ENCODE measurements at places on chromosomes 16 and 17.

DNA sequence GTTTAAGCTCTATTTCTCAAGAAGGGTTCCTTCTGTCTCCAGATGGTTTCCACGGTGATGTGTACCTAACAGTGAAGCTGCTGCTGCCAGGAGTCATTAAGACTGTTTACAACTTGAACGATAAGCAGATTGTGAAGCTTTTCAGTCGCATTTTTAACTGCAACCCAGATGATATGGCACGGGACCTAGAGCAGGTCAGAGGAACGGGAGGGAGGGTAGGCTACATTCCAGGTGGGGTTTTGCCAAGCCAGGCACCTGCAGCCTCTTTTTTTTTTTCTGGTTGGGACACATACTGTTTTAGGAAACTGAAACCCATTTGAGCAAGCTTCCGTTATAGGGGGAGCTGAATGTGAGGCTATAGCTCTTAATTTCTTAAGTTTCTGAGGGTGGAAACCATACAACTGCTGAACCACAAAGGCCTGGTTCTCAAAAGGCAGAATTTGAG lies 10.6 kb downstream of the LIG3 start:
- no peak for DNase-seq

GRCh38 chr17:82402865-82403264 lies 15.3 kb upstream of the HEXD start:
- no peak for DNase-seq

DNA sequence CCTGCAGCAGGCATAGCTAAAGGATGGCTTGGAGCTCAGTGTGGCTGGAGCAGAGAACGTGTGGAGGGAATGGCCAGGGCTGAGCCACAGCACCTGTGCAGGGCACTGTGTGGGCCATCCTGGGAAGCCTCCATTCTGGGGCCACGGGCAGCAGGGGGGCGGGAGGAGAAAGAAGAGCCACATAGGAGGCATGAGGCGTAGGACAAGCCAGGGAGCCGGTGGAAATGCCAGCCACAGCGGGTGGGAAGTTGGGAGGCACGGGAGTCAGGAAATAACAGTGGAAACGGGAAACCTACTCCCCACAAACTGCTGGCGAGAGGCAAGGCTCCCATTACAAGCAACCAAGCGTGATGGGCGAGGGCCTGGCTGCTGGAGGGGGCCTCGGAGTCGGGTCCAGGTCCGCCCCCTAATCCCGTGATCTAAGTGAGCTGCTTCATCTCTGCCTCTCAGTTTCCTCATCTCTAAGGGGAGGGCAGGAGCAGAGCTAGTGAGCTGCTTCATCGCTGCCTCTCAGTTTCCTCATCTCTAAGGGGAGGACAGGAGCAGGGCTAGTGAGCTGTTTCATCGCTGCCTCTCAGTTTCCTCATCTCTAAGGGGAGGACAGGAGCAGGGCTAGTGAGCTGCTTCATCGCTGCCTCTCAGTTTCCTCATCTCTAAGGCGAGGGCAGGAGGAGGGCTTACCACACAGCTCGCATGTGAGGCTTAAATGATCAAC lies 104.9 kb downstream of the ADCY9 start:
- no peak for DNase-seq

GRCh38 chr17:79852748-79853147 lies 13.5 kb upstream of the CBX4 start:
- DNase-seq, result no peak

DNA sequence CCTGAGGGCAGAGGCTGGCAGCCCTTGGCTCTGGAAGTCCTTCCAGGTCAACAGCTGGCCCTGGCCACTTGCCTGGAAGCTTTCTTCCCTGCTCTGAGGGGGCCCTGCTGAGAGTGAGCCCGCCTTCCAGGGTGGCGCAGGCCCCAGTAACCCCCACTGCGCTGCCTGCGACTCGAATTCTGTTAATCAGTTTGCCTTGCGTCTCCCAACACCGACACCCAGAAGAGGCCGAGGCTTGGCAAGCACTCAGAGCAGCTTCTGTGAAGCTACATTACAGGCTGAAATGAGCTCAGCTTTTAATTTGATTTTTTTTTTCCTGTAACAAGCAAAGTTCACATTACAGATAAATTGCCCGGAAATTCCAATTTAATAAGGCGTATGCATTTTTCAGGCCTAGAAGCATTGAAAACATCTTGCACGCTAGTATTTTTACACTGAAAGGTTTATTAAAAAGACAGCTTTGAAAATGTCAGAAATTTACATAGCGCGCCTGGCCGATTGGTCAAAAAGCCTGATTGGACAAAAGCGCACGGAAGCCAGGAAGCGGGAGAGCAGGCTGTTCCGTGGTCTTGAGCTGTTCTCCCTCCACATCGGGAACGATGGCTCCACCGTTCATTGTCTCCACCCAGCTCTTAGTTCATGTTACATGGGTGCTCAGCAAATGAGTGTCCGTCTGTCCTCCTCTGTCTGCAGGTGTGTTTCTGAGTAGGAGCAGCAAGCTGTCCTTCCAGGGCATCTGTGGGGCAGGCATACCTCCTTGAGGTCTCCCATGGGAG lies 65.5 kb upstream of the HSBP1 start:
- no peak for DNase-seq

DNA sequence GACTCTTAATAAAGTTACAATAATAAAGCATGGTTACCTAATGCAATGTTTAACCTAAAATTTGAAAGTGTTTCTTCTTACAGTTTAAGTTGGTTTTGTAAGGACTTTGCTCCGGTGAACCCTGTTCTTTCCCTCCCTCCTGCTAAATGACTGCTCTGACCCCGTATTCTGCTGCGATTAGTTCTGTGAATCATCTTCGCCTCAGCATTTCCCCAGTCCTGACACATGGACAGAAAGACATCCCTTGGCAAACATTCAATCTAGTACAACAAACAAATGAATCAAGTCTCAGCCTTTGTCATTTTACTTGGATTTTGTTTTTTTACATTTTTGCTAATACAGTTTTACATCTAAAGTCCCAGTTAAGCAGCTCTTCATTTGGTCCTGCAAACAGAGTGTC lies 15.4 kb downstream of the KCNJ2 start:
- DNase-seq, result no peak

DNA sequence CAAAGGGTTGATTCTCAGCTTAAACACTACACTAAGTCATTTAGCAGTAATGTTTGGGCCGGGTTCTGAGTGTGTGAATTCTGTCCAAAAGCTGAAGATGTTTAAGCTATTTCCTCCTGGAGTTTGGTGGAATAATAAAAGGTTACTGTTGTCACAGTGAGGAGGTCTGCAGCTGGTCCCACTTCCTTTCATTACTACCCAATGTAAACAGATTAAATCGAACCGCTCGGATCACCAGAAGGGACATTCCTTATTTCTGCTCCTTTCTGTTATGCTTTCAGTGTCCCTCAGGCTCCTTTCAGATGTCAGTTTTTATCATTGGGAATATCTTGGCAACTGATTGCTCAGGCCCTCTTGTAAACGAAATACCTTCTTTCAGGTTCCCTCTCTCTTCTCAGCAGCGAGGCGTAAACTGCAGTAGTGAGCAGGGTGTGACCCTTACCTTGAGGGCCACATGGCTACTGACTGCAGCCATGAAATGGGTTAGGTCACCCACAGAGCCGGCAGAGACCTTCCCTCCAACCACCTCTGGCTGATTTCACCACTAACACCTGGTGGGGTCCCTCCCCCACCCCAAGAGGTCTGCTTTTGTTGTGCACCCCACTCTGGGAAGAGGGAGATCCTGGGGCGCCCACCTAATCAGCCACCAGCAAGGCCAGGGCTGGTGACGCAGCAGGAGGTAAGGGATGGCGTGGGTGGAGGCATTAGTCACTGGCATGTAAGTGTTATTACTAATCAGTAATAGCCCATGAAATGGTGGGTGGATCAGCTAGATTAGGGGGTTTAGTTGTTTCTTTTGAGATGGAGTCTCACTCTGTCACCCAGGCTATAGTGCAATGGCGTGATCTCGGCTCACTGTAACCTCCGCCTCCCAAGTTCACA lies 117.6 kb downstream of the VPS53 start:
- DNase-seq, result no peak

DNA sequence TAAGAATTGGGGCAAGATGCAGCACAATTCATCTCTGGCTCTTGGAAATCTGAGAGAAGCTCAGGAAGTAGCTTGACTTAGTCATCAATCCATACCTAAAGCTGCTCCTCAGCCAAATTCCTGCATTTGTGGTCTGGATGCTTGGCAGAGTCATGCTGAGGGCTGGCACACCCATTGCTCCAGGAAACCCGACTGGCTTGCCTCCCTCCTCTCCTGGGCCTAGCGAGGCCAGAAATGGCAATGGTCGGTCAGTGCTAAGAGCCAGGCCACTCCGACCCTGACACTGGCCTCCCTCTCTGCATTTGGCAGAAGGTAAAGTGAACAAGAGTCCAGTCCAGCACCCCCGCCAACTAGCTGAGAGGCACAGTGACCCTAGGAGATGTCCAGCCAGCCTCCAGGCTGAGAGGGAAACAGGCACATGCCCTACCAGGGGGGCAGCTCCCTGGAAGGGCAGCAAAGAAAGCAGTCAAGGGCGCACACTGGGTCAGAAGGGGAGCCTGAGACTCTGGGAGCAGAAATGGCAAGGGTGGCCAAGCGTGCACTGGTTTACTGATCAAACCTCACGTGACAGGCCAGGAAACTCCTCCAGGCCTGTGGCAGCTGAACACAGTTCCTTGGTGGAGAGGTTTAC lies 10.0 kb downstream of the POLDIP2 start:
- no peak for DNase-seq

DNA sequence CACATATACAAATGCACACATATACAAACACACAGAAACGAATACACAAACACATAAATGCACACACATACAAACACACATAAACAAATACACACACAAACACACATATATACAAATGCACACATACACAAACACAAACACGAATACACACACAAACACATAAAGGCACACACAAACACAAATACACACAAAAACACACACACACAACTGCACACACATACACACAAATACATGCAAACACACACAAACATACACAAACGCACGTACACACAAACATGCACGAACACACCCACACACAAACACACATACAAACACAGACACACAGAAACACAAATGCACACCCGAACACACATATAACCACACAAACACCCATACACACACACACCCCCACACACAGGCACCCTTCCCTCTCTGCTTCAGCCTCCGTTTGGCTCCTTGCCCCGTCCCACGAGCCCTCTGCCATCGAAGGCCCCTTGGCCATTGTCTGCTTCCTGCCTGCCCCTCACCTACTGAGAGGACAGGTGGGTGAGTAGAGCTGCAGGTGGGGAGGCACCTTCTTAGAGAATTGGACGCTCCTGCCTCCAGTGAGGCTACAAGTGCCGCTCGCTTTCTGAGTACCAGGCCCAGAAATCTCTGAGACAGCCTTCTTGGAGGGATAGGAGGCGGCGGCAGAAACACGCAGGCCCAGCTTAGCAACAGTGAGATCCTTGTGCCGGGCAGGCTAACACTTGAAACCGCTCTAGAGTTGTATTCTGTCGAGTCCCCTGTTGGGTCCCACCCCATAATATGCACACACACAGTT lies 331.2 kb downstream of the FOXL1 start:
- no peak for DNase-seq

- no peak for DNase-seq
Observed at GRCh38 chr17:59415397-59415796, 83.9 kb downstream of the YPEL2 start.

- DNase-seq, result no peak
Observed at GRCh38 chr16:88116121-88116520, 164.9 kb downstream of the BANP start.

DNA sequence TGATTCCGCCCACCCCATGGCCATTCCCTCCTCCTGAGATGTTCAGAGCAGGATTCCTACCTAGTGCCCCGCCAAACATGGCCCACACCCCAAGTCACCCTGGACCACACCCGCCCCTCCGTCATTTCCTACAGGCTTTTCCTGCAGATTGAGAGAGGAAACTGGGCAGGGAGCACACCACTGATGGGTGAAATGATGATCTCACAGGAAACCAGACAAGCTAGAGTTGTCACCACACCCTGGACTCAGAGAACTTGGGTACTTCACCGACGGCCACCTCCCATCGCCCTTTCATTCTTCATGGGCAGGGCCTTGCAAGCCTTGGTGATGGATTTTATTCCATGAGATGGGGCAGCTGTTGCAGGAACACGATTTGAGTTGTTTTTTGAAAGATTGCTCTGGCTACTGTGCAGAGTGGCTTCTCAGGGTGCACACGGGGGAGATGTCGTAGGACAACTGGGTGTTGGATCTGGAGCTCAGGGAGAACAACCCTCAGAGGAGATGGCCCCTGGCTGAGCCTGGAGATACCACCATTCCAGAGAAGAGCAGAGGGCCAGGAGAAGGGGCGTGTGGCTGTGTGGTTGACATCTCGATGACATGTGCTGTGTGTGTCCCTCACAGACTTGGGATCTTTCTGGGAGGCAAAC lies 7.4 kb upstream of the B9D1 start:
- no peak for DNase-seq

- no peak for DNase-seq
Observed at GRCh38 chr16:12637002-12637401, 166.7 kb downstream of the CPPED1 start.

DNA sequence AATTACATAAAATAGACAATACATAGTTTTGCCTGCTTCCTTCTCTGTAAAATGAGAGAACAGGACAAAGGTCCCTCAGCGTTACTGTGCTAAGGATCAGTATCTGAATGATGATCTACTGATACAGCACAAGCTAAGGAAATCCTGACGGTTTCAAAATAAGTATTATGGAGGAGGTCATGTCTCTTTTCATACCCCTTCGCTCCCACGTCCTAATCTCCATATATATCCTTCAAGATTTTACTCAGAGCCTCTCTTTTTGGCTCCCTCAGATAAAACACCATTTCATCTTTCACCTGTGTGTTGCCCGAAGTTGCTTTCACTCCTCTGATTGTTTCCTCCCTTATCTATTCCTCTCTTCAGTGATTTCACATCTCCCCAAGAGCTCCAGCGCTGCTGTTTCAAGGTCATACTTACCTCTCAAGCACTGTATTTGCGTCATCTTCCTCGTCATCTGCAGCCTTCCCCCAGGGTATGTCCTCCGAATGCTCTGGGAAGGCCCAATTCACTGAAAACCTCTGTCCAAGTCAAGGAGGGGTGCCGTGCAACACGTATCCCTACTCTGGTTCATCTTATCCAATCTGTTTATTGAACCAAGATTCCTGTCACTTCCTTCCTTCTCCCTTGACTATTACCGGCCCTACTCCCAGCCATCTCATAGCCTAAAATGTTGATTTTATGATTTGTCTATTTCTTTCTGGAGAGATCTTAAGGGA lies 1.2 kb upstream of the BLTP2 start:
- DNase-seq, result peak; percentile 3

- DNase-seq, result no peak
Observed at GRCh38 chr16:937723-938122, 33.1 kb downstream of the LMF1 start.

Data from stimulated activated naive CD8-positive, alpha-beta T cell treated with anti-CD3 and anti-CD28 coated beads, Interleukin-15, amount 100 ng/mL, for 72 hours (primary cell).